ENCODE measurements at places on chromosomes 3 and 15.
A peak's percentile ranks its signal among the peaks of the same experiment; 100 is the strongest.

DNA sequence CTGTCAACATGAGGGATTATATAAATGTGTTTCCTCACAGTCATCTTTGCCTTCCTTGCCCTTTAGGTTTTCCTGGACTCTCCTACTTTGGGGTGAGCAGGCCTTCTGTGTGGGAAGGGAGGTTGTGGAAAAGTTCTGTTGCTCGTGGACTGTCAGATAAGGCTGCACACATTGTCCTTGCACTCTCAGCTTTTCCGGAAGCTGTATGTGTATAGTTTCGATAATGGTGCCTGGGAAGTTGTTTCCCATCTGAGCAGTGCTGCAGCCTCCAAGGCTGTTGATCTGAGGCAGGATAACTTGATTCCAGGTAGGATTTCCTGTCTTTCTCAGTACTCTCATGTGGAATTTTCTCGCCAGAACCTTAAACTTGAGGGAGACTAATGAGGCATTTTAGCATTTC lies 297.8 kb upstream of the AZI2 start:
- no peak for DNase-seq

DNA sequence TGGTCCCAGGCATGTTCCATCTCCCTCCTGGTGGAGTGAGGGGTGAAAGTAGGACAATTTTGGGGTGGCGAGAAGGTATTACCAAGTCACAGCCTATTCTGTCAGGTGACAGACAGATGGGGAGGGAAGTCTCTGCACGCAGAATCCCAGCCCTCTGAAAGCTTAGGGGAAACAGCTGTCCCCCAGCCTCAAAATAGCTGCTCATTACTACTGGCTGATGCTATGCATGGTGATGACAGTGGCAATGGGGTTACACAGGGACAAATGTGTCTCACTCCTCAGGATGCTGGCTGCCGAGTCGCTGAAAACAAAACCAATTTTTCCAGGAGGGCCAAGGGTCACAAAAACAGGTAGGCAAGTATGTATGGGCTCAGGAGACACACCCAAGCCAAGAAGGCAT lies 68.8 kb upstream of the OXTR start:
- DNase-seq, result no peak

- no peak for DNase-seq
Observed at GRCh38 chr3:133157716-133158115, 119.5 kb downstream of the TMEM108 start.

DNA sequence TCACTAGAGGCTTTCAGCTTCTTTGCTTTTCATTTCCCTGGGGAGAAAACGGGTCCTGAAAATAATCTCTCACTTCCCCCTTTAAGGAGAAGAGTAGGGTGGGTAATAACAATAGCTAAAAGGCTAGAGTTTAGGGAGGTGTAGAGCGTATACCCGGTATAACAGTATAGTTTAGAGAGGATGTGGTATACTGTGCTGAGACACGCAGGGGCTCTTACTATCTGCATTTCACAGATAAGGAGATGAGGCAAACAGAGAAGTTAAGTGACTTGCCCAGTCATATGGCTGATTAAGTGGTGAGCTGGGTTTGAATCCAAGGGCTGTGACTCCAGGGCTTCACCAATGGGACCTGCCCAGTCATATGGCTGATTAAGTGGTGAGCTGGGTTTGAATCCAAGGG lies 15.0 kb upstream of the KCNMB3 start:
- peak; percentile 94 for DNase-seq

DNA sequence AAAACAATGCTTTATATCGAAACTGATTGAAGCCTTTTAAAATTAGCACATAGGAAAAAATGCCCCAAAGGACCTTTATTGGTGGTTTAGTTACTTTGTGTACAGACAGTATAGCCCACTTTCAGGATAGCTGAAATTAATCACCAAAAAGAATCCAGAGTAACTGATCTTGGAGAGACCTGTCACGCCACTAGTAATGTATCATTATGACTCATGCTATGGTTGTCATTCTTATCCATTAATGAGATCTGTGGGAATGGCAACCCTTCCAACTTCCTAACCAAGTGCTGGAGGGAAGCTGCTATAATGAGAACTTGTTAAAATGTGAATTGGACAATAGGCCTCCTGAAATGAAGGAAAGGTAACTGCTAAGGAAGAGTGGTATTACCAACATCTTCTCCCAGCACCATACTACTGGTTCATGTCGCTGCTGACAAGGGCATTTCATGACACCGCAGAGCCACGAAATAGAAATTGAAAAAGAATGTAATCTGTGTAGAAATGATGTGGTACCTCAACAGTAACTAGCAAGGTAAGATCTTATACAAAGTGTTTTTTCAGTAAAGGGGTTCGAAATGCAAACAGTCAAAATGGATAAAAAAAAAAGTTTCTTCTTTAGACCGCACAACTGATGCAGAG lies 7.1 kb upstream of the EMC4 start:
- DNase-seq, result no peak

- no peak for DNase-seq
Observed at GRCh38 chr3:70631716-70632307, 319.4 kb upstream of the MDFIC2 start.

GRCh38 chr3:32303977-32304881 lies 65.7 kb downstream of the CMTM8 start:
- no peak for DNase-seq

GRCh38 chr3:21795921-21796320 lies 44.9 kb upstream of the ZNF385D start:
- DNase-seq, result no peak

GRCh38 chr3:116367761-116368395 lies 77.4 kb downstream of the LSAMP start:
- no peak for DNase-seq

DNA sequence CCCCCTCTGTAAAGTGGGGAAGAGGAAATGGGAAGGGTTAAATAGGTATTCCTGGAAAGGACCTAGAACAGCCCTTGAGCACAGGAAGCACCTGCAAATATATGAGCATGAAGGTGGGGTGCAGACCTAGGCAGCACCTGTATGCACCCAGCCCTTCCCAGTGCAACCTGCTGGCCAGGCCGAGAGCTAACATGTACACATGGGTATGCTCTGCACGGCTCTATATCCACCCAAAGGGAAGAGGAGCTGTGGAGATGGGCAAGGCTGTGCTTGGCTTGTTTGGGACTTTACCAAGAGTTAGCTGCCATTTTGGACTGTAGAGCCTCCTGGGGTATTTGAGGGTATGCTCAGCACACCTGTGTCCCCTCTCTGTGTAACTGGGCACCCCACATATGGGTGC lies 171.2 kb downstream of the KLF13 start:
- no peak for DNase-seq

DNA sequence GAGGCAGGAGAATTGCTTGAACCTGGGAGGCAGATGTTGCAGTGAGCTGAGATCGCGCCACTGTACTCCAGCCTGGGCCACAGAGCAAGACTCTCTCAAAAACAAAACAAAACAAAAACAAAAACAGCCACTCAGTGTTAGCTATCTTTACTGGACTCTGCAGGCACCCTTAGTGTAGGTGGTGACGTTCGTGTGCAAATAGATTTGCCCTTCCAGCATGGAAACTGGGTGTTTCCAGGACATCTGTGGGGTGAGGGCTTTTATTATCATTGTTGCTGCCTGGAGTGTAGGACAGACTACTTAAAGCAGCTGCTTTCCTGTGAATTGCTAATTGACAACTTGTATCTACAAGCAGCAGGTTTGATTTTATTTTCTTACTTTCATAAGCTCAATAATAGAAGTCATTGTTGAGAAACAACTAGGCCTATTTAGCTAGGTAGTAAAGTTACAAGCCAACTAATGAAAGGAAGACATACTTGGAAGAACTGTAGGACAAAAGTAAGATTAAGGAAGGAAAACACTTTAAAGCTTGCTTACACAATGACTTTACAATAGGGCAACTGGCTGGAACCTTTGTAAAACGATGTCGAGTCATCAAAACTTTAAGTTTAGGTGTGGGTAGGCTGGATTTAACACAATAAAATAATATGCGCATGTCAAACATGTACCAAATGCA lies 25.4 kb upstream of the SPPL2A start:
- DNase-seq, result no peak

DNA sequence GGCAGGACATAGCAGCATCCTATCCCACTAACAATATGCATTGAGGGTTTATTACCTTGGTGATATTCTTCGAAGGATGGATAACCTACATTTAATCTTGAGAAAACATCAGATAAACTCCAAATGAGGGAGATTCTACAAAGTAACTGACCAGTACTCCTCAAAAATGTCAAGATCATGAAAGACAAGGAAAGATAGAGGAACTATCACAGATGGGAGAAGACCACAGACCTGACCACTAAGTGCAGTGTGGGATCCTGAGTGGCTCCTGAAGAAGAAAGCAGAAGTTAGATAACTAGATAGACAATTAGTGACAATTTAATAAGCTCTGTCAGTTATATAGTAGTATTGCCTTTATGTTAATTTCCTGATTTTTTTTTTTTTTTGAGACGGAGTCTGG lies 17.7 kb upstream of the CGNL1 start:
- DNase-seq, result peak; percentile 50

GRCh38 chr3:174376346-174376745 lies 482.8 kb upstream of the NAALADL2 start:
- no peak for DNase-seq

GRCh38 chr3:159776779-159777178 lies 211.9 kb upstream of the IL12A start:
- no peak for DNase-seq

- no peak for DNase-seq
Observed at GRCh38 chr3:4985330-4986174, 6.3 kb downstream of the BHLHE40 start.

Data from hematopoietic multipotent progenitor cell treated with erythropoietin and hydrocortisone succinate and interleukin-3 and kit ligand, for 4 days (in vitro differentiated cells).